ENCODE measurements at places on chromosomes 7 and 10. TPM values are rescaled to one million over a fixed set of nuclear protein-coding genes. Genes with fewer than 3 reads are reported as not detected.

- no peak for DNase-seq
These were observed 27.3 kb downstream of the AHCYL2 start for GRCh38 chr7:129252128-129252527.

RSPH10B gene
- total RNA-seq, result 1.0 TPM

ADCYAP1R1 gene
- not detected for total RNA-seq

DNA sequence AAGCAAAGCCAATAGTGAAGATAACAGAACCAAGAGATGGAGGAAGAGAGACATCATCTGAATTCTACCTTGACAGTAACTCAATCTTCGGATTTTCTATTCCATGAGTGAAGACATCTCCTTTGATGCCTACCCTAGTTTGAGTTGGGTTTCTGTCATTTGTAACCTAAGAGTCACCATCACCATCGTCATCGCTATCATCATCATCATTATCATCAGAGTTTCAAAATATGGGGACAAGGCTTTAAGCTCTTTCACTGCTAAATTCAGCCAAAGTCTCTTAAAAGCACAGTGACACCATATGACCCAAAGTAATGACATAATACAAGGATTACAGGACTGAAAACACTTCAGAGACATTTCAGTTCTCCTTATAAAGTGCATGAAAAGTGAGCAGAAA is 57.2 kb downstream of the NEBL start:
- DNase-seq, result no peak

GRCh38 chr7:21942955-21943354 is 2.7 kb downstream of the CDCA7L start:
- DNase-seq, result no peak

DNA sequence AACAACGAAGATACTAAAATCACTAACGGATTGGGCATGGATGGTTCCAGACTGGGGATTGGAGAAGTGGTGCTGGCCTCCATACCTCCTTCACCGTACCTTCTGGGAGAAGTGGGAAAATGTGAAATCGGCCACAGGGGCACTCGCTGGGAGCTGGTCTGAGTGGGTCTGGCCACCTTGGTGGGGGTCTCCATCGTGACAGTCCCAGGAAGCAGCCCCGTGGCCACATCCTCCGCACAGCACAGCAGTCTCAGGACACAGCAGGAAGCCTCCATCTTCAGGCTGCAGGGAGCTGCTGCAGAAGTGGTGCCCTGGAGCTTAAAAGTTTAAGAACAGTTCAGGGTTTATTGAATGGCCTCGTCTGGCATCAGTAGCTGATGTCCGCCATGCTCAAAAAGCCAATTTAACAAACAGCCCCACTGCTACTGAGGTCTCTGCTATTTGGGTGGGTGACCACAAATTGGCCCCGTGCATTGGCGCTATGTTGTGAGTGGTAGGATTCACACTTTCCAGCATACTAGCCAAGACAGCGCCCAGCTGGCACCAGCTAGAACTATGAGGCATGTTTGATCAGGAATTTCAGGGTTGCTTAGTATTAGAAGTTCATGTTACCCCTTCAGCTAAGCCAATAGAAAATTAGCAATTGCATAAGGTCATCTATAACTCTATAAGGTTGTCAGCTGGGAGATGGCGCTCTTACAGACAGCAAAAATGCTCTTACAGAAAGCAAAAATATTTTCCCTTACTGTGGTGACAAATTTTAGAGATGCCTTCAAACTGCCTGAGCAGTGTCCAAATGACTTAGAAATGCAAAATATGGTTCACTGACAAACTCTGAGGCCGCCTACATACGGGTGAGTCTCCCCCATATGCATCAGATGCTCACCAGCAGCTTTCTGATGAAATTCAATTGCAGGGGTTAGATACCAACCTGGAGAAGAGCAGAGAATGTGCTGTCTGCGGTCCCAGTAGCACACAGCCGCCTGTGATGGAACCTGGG is 17.0 kb downstream of the PKD1L1 start:
- DNase-seq, result no peak

GRCh38 chr7:138388673-138389491 is 71.2 kb upstream of the TRIM24 start:
- DNase-seq, result no peak

INSIG1 gene
- total RNA-seq, result 140 TPM

FXYD4 gene
- total RNA-seq, result not detected

GRCh38 chr7:34341326-34341725 is 316.7 kb upstream of the NPSR1 start:
- DNase-seq, result no peak

GRCh38 chr10:129777687-129778086 is 186.4 kb downstream of the EBF3 start:
- DNase-seq, result no peak

DNA sequence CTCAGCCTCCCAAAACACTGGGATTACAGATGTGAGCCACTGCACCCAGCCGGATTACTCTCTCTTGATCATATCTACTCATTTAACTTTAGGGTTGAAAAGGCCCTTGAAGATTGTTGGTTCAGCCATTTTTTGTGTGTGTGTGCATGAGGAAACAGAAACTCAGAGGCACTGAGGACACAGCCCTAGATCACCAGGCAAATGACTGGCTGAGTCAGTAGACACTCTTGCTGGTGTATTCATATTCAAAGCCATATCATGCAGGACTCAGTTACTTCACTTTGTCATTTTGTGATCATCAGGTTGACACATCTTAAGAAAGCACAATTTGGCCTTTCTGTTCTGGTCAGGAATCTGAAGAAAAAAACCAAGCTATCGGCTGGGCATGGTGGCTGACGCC is 253.4 kb downstream of the TRIL start:
- DNase-seq, result no peak

GRCh38 chr7:49060743-49061142 is 136.4 kb downstream of the CDC14C start:
- no peak for DNase-seq

SFRP5 gene
- total RNA-seq, result not detected

CHAT gene
- total RNA-seq, result not detected

DNA sequence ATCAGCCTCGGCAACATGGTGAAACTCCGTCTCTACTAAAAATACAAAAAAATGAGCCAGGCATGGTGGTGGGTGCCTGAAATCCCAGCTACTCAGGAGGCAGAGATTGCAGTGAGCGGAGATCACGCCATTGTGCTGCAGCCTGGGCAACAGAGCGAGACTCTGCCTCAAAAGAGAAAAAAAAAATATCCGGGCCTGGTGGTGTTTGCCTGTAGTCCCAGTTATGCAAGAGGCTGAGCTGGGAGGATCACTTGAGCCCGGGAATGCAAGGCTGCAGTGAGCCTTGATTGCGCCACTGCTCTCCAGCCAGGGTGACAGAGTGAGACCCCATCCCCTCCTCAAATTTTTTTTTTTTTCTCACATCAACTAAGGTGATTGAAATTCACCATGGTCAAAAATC is 42.8 kb downstream of the CDC123 start:
- DNase-seq, result no peak

TEX47 gene
- total RNA-seq, result not detected

- DNase-seq, result no peak
These were observed 177.1 kb downstream of the CDK14 start for GRCh38 chr7:90773269-90773668.

DNA sequence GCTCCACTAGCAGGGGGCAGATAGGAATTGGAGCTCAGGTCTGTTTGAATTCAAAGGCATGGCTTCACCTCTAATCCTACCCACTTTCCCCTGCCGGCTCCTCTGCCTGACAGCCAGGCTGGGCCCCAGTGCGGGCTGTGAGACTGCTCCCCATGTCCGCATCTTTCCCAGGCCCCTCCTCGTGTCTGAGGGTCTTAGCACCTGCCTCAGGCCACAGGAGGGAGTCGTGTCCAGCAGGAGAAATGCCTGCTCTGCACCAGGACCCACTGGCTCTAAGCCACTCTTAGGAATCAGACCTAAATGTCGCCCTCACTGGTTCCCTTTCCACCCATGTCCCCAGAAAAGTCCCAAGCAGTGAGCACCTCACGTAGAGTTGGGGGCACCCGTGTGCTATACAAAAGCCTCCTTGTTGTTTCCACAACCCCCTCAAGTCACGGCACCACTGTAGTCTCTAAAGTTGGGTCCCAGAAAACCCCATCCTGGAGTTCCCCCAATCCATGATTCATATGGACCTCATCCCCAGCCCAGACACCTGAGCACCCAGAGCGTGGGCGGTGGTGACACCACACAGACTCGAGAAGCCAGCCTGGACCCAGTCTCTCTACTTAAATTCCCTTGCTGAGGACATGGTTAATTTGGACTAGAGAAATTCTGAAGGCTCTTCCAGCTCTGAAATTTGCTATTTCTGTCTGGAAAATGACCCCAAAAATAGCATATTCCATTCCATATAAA is 466.4 kb upstream of the ZMIZ1 start:
- no peak for DNase-seq

GRCh38 chr7:130273933-130274255 is 7.2 kb downstream of the CPA2 start:
- DNase-seq, result no peak

DNA sequence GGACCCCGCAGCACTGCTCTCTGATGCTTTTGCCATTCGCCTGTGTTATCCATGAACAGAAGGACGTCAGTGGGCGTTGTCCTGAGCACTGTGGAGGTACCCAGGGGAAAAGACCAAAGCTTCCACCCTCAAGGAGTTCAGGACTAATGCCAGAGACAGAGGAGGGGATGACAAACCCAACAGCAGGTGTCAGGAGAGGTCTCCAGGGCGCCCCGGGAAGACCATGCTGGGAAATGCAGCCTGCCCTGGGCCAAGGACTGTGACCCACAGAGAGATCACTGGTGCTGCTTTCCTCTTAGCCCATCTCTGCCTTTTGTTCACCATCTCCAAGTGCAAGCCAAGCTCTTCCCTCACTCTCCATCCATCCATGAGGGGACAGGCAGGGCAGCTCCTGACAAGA is 166.8 kb upstream of the PFKP start:
- no peak for DNase-seq

HSPA12A gene
- 0.68 TPM for total RNA-seq

DNA sequence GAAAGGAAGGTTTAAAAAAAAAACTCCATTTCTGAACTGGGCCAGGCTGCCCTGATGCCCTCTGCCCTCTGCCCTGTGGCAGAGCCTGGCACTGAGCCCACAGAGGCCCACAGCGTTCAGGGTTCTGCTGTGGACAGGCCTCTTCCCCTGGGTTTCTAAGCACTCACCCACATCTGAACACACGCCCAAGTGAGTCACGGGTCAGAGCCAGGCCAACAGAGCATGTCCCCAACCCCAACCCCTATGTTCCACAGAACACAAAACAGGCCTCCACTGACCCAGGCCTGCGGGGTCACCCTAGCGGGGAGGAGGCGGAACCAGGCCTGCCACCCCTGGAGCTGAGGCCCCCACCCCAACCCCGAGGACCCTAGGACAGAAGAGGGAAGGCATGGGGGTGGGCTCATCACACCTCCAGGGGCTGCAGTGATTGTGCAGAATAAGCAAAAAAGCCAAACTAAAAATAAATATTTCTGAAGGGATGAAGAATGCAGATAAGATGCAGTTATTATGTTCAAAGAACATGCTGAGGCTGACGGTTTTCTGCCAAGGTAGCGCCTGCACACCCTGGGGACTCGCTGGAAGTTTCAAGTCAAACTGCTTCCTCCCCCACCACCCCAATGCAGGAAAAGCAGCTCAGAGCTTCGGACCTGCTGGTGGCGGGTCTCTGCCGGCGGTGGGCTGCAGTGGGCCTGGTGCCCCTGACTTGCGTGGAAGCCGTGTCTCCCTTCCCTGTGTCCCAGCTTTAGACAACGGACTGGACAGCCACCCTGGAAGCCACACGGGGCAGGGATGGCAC is 5.4 kb downstream of the WDR86 start:
- DNase-seq, result no peak

DNA sequence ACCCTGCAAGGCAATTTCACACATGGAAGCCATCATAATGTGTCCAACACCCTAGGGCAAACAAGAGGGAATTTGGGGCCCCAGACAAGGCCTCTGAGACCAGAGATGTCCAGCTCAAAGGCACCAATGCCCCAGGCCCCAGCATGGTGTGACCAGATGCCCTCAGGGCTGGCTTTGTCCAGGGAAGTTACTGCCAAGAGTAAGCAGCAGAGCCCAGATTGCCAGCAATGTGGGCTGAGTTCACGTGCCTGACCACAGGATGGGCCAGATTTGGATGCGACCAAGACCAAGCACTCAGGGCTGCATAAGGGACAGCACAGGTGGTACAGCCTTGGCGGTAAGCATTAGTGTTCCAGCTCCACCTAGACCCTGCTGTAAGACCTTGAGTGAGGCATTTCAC is 12.7 kb downstream of the MYOF start:
- DNase-seq, result no peak
